Smooth muscle cell of trachea (primary cell): ENCODE measurements at places on chromosomes 12 and 14. TPM values are rescaled to one million over a fixed set of nuclear protein-coding genes. Genes with fewer than 3 reads are reported as not detected.

MYO1H gene
- not detected in 2 replicates for total RNA-seq

ERG28 gene
- 5.1 TPM in 2 replicates for total RNA-seq

SOAT2 gene
- not detected in 2 replicates for total RNA-seq

OTOGL gene
- under 0.01 and 0.29 TPM in 2 replicates for total RNA-seq

SLC5A8 gene
- not detected in 2 replicates for total RNA-seq

CCER1 gene
- total RNA-seq: not detected in 2 replicates

POTEG gene
- total RNA-seq: not detected in 2 replicates

BCL2L14 gene
- total RNA-seq: not detected in 2 replicates

KRT85 gene
- not detected in 2 replicates for total RNA-seq

CFAP54 gene
- 2.8 and 3.1 TPM in 2 replicates for total RNA-seq

ST8SIA1 gene
- 9.9 and 11.9 TPM in 2 replicates for total RNA-seq

SLCO1C1 gene
- total RNA-seq: not detected in 2 replicates

PLD4 gene
- under 0.01 TPM in 2 replicates for total RNA-seq

PRKD1 gene
- total RNA-seq: 11.7 and 13.5 TPM in 2 replicates

SLC17A8 gene
- total RNA-seq: not detected in 2 replicates

PTPRQ gene
- total RNA-seq: 1.2 TPM in 2 replicates
